ENCODE measurements at places on chromosomes 1 and 21.

GRCh38 chr1:84712276-84712874, 22.1 kb upstream of the SSX2IP start:
- DNase-seq: peak; percentile 84

DNA sequence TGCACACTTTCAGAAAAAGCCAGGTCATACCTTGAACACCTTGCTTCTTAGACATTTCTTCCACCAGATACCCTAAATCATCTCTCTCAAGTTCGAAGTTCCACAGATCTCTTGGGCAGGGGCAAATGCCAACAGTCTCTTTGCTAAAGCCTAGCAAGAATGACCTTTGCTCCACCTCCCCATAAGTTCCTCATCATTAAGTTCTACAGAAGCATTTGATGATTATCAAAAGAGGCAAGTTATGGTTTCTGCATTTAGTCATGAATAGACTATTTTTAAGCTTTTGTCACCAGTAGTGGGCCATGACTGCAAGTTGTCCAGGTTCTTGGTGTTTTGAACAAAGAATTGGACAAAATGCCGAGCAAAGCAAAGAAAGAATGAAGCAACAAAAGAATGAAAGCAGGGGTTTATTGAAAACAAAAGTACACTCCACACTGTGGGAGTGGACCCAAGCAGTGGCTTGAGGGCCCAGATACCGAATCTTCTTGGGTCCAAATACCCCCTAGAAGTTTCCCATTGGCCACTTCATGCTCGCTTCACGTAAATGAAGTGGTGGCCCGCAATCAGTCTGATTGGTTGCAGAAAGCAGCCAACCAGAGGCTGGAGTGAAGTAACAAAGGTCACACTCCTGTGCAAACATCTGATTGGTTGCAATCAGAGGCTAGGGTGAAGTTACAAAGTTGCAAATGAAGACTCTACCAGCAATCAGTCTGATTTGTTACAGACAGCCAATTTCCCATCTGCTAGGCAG, 9.8 kb upstream of the EGLN1 start:
- DNase-seq: no peak

- DNase-seq: peak; percentile 56
Measured at GRCh38 chr1:84869720-84870119, 23.3 kb downstream of the LPAR3 start.

GRCh38 chr1:188867614-188868013, 1610.0 kb downstream of the BRINP3 start:
- no peak for DNase-seq

GRCh38 chr1:116321766-116322175, 51.3 kb upstream of the ATP1A1 start:
- no peak for DNase-seq

DNA sequence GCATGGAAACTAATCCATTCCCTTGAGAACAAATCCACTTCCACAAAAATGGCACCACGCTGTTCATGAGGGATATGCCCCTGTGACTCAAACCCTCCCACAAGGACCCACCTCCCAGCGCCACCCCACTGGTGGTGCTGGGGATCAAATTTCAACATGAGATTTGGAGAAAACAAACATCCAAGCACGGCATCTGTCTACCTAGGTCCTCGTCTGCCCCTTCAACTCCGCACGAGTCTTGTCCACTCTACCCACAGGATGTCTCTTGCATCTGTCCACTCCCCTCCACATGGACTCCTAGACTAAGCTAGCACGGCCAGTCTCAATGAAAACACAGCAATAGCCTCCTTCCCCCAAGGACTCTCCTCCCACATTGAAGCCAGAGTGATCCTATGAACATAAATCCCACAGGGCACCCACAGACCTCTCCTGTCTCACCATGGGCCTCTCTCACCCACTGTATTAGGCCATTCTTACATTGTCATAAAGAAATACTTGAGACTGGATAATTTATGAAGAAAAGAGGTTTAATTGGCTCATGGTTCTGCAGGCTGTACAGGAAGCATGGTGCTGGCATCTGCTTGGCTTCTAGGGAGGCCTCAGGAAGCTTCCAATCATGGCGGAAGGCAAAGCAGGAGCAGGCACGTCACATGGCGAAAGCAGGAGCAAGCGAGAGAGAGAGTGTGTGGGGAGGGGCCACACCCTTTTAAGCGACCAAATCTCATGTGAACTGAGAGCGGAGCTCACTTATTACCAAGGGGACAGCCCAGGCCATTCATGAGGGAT, 101.4 kb downstream of the TOMM20 start:
- no peak for DNase-seq

DNA sequence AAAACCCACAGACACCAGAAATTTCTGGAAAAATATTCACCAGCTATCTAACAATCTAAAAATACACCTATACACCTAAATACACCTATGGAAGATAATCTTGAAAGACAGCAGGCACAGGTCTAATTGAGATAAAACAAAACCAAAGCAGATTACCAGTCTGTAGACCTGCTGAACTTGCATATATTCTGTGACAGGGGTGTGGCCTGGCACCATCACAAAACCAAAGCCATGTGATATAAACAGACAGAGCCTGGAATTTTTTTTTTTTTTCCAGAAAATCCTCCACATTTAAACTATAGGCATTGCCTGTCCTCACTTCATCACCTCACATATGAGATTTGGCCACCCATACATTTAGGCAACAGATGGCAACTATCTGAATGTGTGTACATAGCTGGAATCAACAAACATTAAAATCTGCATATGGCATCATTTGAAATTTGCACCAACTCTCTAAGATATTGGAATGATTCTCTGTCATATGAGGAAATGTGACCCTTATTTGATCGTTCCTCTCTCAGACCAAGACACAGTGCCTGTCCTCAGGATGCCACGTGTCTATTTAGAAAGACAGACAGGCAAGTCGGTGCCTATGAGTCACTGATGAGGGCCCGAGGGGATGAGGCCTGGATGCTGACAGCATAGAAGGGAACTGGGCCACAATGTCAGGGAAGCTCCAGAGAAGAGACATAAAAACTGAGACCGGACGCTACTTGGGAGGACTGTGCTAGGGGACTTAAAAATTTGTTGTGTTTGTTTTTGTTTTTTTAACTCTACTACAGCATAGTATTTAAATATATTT, 32.6 kb downstream of the NMNAT2 start:
- DNase-seq: peak; percentile 36

GRCh38 chr1:110524311-110525248, 5.6 kb upstream of the KCNA10 start:
- peak; percentile 42 for DNase-seq

DNA sequence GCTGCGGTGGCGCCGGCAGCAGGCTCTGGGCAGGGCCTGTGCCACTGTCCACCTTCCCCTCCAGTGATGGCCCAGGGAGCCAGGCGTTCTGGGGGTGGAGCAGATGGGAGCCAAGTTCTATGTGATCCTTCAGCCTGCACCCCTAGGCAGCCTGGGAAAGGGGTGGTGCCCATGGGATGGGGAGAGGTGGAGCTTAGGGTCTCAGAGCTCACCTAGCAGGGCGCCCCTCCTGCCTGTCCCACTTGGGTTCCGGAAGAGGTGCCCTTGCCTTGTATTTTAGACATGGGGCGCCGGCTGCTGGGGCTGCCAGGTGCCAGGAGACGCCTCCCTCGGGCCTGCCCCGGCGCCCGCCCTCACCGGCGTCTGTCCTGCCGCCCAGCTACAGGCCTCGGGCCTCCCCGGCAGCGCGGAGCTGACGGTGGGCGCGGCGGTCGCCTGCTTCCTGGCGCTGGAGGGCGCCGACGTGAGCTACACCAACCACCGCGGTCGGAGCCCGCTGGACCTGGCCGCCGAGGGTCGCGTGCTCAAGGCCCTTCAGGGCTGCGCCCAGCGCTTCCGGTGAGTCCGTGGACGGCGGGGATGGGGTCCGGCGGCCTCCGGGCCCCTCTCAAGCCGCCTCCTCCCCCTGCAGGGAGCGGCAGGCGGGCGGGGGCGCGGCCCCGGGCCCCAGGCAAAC, 3.1 kb upstream of the MMP23B start:
- no peak for DNase-seq

GRCh38 chr1:184661801-184662200, 92.9 kb downstream of the EDEM3 start:
- no peak for DNase-seq

DNA sequence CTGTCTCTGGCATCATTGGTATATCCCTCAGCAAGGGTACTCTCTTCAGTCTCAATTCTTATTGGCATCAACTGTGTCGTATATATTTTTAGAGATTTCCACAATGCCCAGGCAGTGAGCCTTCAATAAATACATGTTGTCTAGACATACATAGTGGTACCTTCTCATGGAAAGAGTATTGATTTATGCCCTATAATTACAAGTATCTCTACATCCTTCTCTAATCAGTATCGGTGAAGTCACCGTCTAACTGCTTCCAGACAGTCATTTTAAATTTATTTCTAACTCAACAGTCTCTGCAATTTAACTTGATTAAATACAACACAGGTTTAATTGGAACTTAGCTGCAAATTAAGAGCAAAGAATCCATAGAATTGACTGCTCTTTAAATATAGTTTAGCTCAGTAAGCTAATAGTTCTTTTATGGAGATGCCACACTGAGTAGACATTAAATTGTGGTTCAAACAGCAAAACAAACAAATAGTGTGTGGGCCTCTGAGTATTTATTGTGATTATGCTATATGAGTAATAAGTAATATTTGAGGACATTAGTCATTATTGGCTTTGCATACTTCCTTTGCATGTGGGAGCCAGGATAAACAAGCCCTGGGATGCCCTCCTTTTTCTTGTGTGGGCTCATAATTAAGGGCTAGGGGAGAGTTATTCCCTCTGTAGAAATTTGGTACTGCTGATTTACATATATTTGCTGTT, 126.9 kb upstream of the DUSP10 start:
- peak; percentile 92 for DNase-seq

GRCh38 chr1:243827206-243827605, 22.8 kb downstream of the AKT3 start:
- no peak for DNase-seq

DNA sequence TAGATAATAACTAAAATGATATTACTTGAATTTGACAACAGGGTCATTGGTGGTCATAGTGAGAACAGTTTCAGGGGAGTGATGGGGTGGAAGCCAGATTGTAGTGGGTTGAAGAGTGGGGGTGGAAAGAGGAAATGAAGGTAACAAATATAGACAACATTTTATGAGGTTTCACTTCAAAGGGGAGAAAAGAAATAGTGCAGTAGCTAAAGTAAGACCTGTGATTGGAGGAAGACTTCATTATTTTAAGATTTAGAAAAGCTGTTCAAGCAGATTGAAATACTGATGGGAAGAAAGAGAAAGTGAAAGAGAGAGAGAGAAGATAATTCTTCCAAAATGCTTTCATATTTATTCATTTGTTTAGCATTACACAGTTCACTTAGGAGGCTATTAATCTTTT, 52.0 kb upstream of the KCNA3 start:
- no peak for DNase-seq

- no peak for DNase-seq
Measured at GRCh38 chr1:86650065-86650464, 54.3 kb upstream of the SH3GLB1 start.

- no peak for DNase-seq
Measured at GRCh38 chr1:81600878-81601622, 199.7 kb upstream of the ADGRL2 start.

- DNase-seq: no peak
Measured at GRCh38 chr1:77977989-77978292, 931 bp downstream of the FUBP1 start.

GRCh38 chr1:179881642-179882252, 338 bp upstream of the TOR1AIP1 start:
- peak; percentile 96 for DNase-seq

DNA sequence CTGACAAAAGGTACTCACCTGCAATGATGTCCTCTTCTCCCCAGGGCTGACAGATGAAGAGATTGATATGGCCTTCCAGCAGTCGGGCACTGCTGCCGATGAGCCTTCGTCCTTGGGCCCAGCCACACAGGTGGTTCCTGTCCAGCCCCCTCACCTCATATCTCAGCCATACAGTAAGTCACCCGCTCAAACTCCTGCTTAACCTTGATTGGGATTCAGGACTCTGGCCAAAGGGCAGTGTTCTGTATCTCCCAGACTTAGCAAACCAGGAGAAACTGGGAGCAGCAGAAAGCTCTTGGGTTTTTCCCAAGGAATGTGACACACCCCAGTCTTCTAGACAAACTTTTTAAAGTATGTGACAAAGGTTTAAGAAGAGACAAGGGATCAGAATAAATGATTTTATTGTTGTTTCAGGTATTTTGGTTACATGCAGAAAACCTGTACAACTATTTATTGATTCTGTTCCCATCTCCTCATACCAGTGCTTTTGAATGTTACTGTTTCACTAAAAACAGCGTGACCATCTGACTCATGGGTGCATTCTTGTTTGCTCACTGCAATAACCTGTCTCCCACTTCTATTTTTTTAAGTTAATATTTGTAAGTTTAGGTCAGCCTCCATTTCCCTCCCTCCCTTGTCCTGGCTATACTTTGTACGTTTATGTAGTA, 124.6 kb downstream of the PEX14 start:
- DNase-seq: peak; percentile 81

GRCh38 chr1:222463059-222463730, 84.7 kb downstream of the HHIPL2 start:
- no peak for DNase-seq

DNA sequence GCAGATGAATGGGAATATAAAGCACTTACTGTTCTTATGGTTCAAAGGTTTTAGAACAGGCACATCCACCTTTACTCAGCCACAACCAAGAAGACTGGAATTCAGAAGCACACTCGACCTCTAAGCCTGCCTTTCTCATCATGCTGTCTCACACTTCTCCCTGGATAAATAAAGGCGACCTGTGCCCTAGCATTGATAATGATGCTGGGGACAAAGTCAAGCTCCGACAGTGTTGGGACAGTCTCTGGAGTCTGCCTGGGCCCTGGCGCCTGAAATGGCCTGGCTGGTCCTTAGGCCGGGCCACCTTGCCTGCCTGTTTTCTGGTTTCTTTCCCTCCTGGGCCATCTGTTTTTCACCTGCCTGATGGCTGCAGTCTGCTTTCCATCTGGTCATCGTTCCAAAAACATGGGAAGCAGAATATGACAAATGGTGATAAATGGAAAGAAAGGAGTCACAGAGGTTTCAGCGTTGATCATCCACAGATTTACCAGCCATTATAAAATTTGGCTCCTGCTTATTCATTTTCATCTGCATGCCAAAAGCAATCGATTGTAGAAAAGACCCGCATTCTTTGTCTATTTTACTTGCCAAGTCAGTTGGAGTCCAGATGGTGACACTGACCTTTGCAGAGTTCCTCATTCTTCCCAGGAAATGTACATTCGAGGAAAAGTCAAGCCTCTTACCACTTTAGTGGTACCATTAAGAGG, 91.2 kb upstream of the KCNJ15 start:
- DNase-seq: peak; percentile 37

GRCh38 chr1:211939876-211940468, 95.4 kb downstream of the INTS7 start:
- no peak for DNase-seq

GRCh38 chr1:150159550-150159949, 9.8 kb downstream of the PLEKHO1 start:
- DNase-seq: no peak

GRCh38 chr1:111364690-111365089, 62.8 kb downstream of the OVGP1 start:
- peak; percentile 37 for DNase-seq

DNA sequence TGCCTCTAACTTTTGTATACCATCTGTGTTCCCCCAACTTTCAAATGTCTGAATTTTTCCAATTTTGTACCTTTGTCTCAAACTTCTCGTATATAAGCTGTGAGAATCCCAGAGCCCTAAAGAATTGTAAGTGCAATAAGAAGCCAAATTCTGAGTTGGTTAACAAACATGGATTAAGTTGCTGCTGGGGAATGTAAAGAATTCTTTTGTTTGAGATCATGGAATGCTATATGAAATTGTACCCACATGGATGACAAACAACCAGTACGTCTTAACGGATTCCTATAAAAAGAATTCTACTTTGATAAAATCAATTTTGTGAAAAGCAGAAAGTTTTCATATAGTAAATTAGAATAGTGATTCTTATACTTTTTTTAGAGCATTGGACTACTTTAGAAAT, 72.4 kb upstream of the CYP2J2 start:
- no peak for DNase-seq
